ENCODE measurements at places on chromosomes 7 and 10.

GRCh38 chr10:110378533-110379108, 73.9 kb upstream of the SMNDC1 start:
- DNase-seq: no peak

- peak; percentile 18 for DNase-seq
Observed at GRCh38 chr7:107994421-107995030, 8.4 kb downstream of the LAMB1 start.

DNA sequence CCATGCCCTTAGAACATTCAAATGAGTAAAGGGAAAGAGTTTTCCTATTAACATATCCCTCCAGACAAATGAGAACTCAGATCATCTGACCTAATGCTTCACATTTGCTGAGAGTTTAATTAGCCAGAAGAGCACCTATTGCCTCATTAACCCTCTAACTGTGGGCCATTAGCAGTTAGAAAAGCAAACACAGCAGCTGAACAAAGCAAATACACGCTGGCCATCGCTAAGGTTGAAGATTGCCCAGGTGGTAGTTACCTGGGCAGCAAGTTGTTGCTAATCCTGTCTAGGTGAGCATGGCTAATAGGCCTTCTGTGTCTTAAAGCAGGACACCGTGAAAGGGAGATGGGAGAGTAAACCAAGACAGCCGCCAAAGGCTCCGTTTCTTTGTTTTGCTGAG, 49.9 kb upstream of the UCN3 start:
- DNase-seq: no peak

DNA sequence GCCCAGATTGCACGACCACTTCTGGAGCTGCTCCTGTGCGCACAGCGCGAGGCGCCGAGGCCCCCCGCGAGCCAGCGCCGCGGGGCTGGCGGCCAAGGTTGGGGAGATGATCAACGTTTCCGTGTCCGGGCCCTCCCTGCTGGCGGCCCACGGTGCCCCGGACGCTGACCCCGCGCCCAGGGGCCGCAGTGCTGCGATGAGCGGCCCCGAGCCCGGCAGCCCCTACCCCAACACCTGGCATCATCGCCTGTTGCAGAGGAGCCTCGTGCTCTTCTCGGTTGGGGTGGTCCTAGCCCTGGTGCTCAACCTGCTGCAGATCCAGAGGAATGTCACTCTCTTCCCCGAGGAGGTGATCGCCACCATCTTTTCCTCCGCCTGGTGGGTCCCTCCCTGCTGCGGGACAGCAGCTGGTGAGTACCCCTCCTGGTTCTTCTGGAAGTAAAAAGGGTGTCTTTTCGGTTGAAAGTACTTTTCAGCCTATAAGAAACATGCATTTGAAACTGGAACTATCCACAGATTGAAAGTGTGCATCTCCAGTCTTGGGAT, 683 bp downstream of the INSIG1 start:
- DNase-seq: no peak

- DNase-seq: no peak
Observed at GRCh38 chr7:124085179-124085578, 52.3 kb upstream of the TMEM229A start.

- DNase-seq: no peak
Observed at GRCh38 chr10:108791030-108791429, 1132.3 kb downstream of the XPNPEP1 start.

DNA sequence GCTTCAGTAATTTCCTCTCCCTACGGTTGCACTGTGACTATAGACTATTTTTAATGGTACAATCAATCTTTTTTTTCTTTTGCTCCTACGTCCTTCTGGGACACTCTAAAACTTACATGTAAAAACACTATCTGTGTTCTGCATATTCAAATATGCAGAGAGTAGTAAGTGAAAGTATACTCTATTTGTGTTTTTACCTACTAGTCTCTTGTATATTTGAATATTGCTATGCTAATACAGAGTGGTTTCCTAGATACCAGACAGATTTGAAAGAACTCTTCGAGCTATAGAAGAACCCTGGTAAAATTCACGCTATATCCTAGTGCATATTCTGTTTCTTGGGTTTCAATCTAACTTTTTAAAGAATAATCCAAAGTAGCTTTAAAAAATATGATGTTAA, 200.8 kb upstream of the LRRN3 start:
- DNase-seq: no peak

GRCh38 chr7:139647814-139648390, 124.4 kb downstream of the CLEC2L start:
- DNase-seq: no peak

DNA sequence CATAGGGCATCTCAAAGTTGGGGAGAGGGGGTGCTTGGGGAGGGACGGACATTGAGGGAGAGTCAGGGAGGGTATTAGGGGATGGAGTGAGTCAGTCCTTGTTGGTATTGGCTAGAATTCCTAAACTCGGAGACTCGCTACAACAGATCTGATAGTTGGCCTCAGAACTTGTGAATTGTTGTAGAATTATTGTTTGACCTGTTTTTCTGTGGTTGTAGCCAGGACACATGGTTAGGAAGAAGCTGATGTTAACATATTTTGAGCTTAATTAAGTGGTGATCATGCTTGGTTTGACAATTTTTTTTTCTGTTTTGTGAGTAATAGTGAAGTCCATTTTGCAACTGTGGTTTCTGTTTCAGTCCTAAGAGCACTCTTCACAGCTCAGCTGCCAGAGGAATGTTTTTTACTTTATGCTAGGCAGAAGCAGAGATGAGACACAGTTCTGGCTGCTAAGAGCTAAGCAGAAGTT, 1190.3 kb upstream of the C7orf33 start:
- DNase-seq: no peak

- DNase-seq: no peak
Observed at GRCh38 chr10:19970256-19970655, 154.0 kb downstream of the PLXDC2 start.

- no peak for DNase-seq
Observed at GRCh38 chr7:146861701-146862100, 745.1 kb downstream of the CNTNAP2 start.

DNA sequence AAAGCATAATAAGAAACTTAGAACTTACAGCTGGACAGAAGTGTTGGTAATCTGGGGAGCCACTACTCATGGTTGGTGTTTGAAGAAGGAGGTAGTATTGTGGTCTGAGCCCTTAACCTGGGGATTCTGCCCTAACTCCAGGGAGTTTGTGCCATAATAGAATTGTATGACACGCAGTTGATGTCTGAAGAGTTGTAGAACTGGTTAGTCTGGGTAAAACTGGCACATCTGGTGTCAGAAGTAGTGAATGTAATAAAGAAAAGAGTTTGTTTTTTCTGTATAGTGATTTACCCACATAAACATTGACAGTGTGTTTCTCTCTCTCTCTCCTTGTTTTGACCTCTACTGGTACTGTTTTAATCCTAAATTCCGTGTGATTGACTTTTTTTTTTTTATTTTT, 448.1 kb upstream of the SEMA3D start:
- DNase-seq: no peak

DNA sequence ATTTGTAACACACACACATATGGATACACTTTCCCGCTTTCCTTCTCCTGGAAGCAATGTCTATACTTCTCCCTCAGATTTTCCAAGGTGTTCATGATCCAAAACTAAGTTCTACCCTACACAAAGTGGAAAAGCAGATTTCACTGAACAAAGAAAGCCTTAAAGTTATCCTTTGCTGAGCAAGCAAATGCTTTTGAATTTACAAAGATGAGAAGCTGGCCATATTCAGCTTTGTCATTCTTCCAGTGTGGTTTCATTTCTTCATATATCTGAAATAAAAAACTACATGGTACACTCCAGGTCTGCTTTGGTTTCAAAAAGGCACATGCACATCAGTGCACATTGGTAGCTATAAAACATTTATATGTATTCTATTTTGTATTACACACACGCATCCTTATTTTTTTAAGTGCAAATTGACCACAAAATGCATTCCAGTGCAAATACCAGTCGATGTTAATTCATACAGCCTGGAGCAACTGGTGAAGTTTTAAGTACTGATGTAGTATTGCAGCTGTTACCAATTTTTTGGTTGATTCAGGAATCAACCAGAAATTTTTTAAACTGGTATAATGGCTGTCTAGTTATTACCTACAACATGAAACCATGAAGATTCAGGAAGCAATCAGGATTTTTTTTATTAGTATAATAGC, 65.5 kb upstream of the SRPK2 start:
- DNase-seq: no peak

GRCh38 chr7:36208997-36209813, 56.2 kb downstream of the EEPD1 start:
- no peak for DNase-seq

DNA sequence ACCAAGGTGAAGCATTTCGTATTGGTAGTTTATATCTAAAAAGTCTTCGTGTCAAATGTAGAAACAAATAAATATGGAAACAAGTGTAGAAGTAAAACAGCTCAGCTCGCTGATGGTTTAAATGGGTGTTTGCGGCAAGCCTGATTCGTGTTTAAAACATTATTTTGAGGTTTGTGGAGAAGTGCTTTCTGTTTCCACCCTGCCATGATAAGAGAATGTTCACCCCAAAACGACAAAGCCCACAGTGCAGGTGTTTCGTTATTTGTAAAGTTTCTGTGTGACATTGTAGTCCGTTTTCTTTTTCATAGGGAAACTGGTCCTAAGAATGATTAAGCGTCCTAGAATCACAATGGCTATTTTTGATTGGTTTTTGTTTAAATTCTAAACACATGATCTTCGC, 316.2 kb upstream of the SHH start:
- DNase-seq: no peak

- no peak for DNase-seq
Observed at GRCh38 chr7:31202801-31203200, 137.7 kb downstream of the NEUROD6 start.

GRCh38 chr7:54778166-54778565, 19.2 kb upstream of the SEC61G start:
- DNase-seq: no peak

GRCh38 chr10:82150123-82150900, 275.3 kb downstream of the NRG3 start:
- no peak for DNase-seq

DNA sequence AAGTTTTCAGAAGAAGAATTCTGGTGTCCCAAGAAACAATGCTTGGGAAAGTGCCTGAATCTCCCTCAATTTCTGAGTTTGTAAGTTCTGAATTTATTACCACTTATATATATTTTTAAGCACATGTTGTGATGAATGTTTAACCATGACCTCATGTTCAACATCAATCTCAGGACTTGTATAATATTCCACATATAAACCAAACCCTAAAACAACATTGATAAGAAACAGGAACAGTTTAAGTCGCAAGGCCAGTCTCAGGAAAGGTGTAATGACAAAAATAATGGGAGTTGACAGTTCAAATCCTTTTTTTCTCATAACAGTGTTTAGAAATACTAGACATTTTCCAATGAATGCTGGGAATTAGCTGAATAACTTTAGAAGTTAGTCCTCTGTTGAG, 22.8 kb downstream of the NRP1 start:
- DNase-seq: no peak

- DNase-seq: no peak
Observed at GRCh38 chr7:37756797-37757551, 73.4 kb downstream of the GPR141 start.

DNA sequence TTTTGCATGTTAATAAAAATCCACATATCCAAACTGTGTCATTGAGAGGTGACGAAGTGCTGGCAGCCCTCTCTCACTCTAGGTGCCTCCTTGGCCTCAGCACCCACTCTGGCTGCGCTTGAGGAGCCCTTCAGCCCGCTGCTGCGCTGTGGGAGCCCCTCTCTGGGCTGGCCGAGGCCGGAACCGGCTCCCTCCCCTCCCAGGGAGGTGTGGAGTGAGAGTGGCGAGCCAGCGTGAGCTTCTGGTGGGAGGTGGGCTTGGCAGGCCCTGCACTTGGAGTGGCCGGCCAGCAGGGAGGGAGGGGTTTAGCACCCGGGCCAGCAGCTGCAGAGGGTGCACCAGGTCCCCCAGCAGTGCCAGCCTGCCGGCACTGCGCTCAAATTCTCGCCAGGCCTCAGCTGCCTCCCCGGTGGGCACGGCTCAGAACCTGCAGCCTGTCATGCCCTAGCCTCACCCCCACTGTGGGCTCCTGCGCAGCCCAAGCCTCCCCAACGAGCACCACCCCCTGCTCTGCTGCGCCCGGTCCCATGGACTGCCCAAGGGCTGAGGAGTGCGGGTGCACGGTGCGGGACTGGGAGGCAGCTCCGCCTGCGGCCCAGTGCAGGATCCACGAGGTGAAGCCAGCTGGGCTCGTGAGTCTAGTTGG, 11.1 kb downstream of the YAE1 start:
- DNase-seq: no peak

- DNase-seq: no peak
Observed at GRCh38 chr7:106374437-106374836, 89.7 kb upstream of the NAMPT start.

GRCh38 chr7:90677486-90678404, 81.6 kb downstream of the CDK14 start:
- DNase-seq: no peak

- no peak for DNase-seq
Observed at GRCh38 chr7:101106386-101106785, 20.5 kb upstream of the SERPINE1 start.

DNA sequence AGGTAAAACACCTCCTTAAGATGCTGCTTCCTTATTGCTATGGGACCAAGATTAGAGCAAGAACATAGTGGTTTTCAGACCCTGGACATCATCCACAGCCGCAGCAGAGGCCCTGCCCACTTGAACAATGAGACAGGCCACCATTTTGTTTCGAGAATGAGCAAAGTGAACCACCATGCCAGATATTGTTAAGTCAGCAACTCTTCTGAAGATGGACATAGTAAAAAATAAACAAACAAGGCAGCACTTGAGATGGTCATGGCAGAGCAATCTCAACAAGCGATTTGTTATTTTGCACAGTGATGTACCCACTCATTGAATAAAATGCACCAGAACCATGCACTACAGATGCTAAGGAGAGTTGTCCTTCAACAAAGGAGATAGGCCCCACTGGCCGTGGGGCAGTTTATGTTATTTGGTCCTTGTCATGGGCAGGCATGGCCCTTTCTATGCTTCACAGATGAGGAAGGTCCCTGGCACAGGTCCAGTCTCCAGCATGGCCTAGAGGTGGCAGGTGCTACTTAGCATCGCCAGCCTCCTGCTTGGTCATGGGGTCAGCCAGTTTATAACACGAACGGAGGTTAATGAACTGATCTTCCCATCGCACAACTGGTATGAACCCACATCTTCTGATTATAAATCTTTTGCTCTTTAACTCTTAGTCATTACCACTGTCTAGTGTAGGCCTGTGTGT, 44.1 kb downstream of the IKZF1 start:
- peak; percentile 80 for DNase-seq

- DNase-seq: no peak
Observed at GRCh38 chr7:92782236-92782635, 54.1 kb downstream of the CDK6 start.

DNA sequence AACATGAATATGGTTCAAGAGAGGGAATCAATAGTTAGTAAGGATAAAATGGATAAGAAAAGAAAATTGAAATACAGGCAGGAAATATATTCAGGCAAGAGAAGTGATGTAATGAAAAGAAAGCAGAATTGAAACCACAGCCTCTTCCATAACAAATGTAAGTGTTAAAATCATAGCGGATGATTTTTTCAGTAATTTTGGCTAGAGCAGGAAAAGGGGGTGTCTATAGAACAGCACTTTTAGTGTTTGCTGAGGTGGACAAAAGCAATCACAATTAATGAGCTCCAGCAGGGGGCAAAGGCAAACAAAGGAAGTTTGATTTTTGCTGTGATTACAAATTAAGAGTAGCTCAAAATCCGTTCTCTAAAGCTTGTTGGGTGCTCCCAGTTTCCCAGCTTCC, 79.0 kb downstream of the TRIL start:
- no peak for DNase-seq

- no peak for DNase-seq
Observed at GRCh38 chr10:93299606-93300287, 182.4 kb downstream of the MYOF start.

GRCh38 chr7:110291430-110291829, 799.5 kb upstream of the LRRN3 start:
- no peak for DNase-seq

Measured in DMS79 treated with DMSO at 0.1 percent for 48 hours (cell line).